ENCODE measurements at places on chromosomes 3 and 15.
A peak's percentile ranks its signal among the peaks of the same experiment; 100 is the strongest.

DNA sequence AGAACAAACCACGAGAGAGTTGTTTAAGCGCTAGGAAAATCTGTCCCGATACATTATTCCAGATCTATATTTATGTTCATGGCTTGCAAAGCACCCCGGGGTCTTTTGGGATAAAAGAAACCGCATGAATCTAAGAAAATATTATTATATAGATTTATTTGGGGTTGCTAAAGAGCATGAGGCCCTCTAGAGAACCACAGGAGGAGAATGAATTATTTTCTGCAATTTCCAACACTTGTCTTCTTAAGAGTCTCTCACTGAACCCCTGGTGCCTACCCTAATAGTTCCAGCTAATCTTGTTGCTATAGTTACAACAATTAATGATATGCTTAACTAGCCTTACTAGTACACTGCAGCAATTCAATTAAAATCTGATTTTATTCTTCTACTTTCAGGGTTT lies 79.6 kb downstream of the ARRDC4 start:
- DNase-seq, result no peak

DNA sequence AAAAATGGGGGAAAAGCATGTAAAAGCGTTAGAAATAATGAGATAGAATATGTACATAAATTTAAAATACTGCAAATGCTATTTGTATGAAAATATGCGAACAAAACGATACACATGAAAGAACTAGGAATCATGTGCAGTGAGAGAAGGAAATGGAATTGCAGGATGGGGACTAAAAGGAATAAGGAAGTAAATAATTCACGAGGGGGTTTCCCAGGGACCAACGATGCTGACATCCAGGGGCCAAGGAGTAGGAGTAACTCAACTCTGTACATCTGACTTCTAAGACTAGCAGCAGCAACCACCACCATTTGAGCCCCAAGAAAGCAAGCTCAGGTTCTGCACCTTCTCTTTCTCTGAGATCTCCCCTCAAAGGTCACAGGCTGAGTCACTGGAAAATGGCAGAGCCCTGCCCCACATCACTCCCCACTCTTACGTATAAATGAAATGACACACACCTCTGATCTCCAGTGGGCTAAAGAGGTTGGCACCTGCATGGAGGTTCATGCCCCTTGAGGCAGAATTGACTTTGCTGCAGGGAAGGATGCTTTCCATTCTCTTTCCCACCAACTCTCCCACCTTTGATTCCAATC lies 100.0 kb upstream of the DLG1 start:
- no peak for DNase-seq

GRCh38 chr15:100468285-100468684 lies 60.5 kb downstream of the CERS3 start:
- no peak for DNase-seq

GRCh38 chr3:66665021-66665695 lies 164.3 kb upstream of the LRIG1 start:
- no peak for DNase-seq

GRCh38 chr15:71329041-71329440 lies 213.8 kb downstream of the THSD4 start:
- DNase-seq, result no peak

- no peak for DNase-seq
These were observed 46.0 kb downstream of the TSC22D2 start for GRCh38 chr3:150454085-150454484.

GRCh38 chr3:74763830-74764229 lies 149.4 kb upstream of the CNTN3 start:
- no peak for DNase-seq

- no peak for DNase-seq
These were observed 103.6 kb upstream of the PFN2 start for GRCh38 chr3:150074277-150074676.

GRCh38 chr3:10224794-10225665 lies 23.2 kb upstream of the TATDN2 start:
- peak; percentile 72 for DNase-seq

GRCh38 chr15:30962659-30963058 lies 28.8 kb downstream of the MTMR10 start:
- no peak for DNase-seq

- no peak for DNase-seq
These were observed 91.5 kb upstream of the C3orf80 start for GRCh38 chr3:160133757-160134156.
